ENCODE measurements at places on chromosomes 6 and 20.
A peak's percentile ranks its signal among the peaks of the same experiment; 100 is the strongest.

GRCh38 chr20:57106692-57107091 lies 159.7 kb downstream of the BMP7 start:
- DNase-seq: no peak

- DNase-seq: no peak
Observed at GRCh38 chr6:43934803-43935602, 165.0 kb downstream of the VEGFA start.

GRCh38 chr20:1150218-1150617 lies 31.8 kb downstream of the PSMF1 start:
- peak; percentile 61 for DNase-seq

- no peak for DNase-seq
Observed at GRCh38 chr6:46331461-46331860, 159.8 kb downstream of the RCAN2 start.
